NCI-H2171 treated with DMSO at 0.1 percent for 48 hours (cell line): ENCODE measurements at places on chromosomes 4 and X.
A peak's percentile ranks its signal among the peaks of the same experiment; 100 is the strongest.

DNA sequence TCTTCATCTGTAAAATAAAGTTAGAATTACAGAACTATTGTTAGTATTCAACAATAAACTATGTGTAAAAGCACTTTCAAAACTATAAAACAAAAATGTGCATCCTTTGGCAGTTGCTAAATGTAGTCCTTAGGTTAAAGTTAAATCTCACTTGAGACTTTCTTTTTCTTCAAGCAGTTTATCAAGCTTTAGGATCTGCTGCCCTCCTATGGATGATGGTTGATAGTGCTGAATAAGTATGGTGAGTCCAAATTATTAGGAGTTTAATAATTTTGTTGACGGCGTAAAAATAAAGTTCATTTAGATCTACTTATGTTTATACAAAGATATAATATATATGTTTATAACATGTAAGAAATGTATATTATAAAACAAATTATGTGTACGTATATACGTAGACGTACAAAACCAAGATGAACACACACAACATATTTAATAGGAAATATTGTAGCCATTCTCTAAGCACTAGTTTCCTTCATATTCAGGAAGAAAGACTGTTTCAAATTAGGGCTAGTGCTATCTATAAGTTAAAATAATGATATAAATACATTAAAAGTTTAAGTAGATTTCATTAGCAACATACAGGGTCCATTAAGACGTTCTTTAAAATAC lies 22.3 kb downstream of the UGT2A2 start:
- no peak for DNase-seq

DNA sequence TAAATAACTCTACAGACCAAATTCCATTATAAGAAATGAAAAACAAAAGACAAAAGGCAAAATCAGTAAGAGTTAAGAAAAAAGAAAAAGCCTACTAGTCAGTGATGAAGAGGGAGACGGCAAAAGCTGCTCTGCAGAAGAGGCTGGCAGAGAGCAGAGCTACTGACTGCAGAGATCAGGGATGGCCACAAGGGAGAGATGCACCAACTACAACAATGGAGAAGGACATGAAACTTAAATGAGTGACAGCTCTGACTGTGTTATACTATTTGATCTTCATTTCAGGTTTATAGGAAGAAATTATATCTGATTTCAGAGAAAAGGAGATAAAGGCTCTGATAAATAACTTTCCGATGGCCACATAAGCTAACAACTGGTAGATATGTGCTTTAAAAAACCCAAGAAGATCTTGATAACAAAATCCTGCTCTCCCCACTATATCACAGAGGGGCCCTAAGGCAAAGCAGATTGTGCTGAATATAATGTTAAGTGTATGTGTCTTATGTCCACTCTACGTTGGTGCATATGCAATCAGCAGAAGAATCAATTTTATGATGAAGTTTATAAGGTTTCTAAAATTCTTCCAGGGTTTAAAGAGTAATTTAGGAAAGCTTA lies 58.4 kb upstream of the COX18 start:
- DNase-seq = peak; percentile 2

DNA sequence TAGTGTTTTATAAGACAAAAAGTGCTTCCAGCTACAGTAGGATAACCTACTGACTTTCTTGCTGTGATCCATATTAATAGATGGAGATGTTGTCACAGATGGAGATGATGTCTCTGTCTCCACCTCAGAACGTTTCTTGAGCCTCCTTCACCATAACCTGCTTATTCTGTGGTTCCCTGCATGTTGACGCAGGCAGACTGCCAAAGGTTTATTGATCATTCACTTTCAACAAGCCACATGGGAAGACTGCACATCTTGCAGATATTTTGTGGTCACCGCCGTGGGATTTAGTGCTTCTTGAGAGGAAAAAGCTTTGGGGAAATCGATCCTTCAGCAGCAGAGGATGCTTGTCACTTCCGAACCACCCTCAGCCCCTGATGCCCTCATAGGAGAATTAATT lies 943.0 kb upstream of the PRKX start:
- no peak for DNase-seq

GRCh38 chr4:136281889-136282288 lies 1250.4 kb downstream of the PCDH18 start:
- DNase-seq = no peak

DNA sequence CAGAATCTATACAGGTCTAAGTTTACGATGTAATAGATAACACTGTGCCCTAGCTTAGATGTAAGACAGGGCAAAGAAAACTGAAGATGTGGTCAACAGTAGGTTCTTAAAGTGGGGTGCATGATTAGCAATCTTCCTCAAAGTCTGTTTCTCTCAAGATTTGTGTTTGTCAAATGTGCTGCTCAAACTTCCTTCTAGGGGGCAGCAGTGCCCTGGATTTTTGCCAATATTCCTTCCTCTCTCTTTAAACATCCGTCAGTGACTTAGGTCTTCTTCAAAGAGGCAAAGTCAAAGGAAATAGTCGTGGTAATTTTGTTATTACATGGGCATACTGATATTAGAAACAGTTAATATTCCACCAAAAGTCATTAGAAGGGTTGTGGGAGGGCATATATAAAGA lies 4.2 kb upstream of the PDHA2 start:
- no peak for DNase-seq

- no peak for DNase-seq
Measured at GRCh38 chr4:156328882-156329281, 375.2 kb upstream of the CTSO start.

DNA sequence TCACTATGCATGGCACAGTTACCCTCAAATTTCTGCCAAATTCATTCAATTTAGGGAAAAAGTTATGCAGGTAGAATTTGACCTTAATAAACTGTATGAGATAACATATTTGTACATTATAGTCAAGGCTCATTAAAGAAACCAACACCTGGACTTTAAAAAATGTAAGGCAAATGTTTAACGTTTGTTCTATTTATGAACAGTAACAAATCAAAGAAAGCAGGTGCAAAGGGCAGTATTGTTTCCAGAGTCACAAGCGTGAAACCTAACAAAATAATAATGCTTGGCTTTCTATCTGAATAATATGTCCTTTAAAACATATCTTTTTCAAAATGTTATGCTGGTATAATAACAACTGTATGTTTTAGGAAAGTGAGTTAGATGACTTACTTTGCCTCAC lies 41.2 kb downstream of the LIN54 start:
- no peak for DNase-seq

DNA sequence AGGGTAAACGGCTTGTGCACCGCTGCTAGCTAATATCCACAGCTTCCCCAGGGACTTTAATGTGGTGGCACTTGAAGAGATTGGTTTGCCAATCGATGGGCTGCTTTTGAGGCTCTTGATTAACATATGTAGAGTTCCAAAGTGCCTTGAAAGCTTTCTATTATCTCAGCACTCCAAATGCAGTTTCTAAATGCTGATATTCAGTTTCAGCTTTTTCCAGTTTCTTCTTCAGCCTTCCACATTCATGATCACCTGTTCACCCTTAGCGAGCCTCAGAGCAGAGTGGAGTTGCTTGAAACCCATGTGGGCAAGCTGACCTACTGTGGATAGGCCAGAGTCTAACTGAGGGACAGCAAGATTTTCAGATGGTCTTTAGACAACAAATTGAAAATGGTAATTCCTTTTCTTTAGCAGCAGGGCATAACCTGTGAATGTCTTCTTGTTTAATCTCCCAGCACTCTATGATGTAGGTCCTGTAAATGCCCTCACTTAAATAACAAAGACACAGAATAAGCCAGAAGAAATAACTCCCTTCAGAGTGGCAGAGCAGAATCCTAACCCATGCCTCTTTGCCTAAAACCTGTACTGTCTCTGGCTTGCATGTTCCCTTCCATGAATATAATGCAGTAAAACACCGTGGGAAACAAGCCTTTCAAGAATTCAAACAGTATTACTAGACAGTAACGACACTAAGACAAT lies 99.8 kb downstream of the TSPAN5 start:
- DNase-seq = no peak

- DNase-seq = peak; percentile 69
Measured at GRCh38 chrX:129529685-129530281, 6.5 kb upstream of the SMARCA1 start.

DNA sequence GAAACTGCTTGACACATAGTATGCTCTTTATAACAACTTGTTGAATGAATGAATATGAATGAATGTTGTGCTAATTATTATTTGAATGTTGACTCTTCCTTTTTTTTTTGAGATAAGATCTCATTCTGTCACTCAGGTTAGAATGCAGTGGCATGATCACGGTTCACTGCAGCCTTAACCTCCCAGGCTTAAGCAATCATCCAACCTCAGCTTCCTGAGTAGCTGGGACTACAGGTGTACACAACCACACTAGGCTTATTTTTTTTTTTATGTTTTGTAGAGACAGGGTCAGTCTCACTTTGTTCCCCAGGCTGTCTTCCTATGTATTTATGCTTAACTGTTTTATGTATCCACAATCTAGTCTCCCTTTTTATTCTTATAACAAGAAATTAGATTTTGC lies 114.7 kb upstream of the WDFY3 start:
- DNase-seq = no peak

DNA sequence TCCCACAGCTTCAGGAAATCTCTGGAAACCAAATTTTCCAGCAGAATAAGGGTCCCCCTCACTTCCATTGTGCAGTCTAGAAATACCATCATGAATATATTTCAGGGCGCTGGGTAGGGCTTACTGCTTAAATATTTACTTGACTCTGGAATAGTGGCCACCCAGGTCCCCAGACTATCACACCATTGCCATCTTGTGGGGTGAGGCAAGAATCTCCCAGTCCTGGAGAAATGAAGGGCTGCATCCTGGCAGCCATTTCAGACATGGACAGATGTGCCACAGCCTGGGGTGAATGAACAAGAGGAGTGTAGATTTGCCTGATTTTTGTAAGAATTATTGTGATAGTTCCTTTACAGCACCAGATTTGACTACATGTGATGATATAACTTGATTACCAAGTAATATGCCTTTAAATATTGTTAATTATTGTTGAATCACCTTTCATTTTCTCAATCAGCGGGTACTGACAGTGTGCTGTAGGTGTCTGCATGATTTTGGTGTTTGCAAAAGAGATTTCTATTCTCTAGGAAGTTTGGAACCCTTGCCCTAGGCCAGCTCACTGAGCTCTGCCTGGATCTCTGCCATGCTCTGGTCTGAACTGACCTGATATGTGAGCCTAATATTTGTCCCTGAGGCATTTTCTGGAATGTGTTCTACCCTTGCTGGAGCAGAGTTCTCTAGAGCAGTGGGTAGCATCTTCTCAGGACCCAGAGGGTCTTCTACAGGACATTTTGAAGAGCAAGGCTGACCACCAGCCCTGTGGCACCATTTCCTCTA lies 183.4 kb downstream of the KIT start:
- DNase-seq = no peak

DNA sequence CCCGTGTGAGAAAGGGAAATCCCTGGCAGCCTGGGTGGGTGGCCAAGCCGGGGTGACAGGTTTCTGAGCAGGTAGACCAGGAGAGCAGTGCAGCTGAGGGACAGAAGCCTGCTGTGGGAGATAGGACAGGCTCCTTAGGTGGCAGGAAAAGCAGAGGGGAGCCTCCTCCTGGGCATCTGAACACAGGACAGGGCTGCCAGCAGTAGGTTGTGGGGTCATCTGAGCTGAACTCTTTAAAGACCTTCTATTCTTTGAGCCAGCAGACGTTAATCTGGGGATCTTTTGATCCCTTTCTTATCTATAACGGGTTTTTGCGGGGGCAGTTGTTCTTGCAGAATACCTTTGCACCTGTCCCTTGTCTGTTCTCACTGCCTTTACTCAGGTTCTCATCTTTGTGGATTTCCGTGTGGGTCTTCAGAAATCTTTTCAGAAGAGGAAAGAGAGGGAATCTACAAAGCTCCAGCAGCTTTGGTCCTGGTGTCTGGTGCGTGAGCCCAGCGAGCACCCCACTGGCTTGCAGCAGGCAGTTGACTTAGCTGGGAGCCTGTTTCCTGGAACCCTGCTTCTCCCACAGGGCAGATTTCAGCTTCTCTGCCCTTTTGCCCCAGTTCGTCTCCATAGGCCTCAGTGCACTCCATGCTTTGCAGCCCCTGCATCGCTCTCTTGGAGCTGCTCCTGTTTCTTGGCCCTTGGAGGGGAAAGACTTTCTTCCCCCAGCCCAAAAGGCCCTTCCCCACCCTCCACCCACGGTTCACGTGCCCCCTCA lies 35.8 kb upstream of the TADA2B start:
- no peak for DNase-seq

GRCh38 chrX:47483306-47484268 lies 565 bp upstream of the ZNF41 start:
- no peak for DNase-seq

- no peak for DNase-seq
Measured at GRCh38 chr4:43778187-43778915, 670.3 kb downstream of the KCTD8 start.

DNA sequence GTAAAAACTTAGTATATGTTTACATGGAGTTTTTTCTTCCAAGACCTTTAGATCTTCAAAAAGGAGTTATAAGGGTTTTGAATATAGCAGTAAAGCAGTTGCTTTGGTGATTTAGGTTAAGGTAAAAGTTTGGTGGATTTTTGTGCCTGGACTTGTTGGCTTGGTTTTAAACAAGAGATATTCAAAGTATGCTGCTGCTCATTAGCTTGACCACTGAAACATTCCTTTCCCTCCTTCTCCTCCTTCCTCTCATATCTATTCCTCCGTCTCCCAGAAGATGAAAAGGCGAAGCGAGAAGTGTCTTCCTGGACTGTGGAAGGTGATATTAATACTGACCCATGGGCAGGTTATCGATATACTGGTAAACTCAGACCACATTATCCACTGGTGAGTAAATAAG lies 38.4 kb downstream of the METAP1 start:
- DNase-seq = no peak

- no peak for DNase-seq
Measured at GRCh38 chrX:71912156-71912555, 1.5 kb downstream of the NHSL2 start.

- DNase-seq = peak; percentile 1
Measured at GRCh38 chrX:3651277-3651676, 62.2 kb downstream of the PRKX start.

DNA sequence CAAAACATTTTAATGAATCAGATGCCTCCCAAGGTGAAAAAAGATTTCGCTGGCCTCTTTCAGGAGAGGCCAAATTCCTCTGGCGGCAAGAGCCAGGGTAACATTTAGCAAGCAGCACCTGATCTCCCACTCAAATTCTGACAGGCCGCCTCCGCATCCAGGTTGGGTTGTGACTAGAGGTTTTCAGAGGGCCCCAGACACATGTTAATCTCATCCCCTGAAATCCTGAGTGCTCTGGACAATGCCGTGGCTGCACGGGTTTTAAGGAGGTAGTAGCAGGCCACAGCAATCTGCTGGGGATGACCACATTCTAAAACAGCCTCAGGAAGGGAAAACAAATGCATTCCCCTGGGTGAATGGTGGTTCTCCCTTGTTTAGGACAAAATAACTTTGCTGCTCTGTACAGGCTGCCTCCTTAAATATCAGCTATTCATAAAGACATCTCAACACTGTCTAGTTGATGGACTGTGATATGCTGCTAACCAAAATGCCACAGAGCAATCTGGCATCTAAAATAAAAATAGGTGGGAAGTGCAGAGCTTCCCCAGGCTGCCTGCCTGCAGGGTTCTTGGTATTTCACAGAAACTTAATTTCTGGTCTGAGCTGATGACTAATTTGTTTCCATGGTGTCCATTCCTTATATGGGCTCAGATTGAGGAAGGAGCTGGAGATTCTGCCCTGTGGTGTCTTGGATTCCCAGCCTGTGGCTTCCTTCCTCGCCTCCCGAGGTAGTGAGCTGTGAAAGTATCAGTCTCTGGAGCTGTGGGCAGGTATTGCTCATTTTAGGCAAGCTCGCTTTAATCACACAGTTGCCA lies 202.0 kb downstream of the DCLK2 start:
- DNase-seq = no peak

GRCh38 chr4:68076194-68076593 lies 53.5 kb downstream of the TMPRSS11F start:
- no peak for DNase-seq
